ENCODE measurements at places on chromosomes 4 and X. TPM values are rescaled to one million over a fixed set of nuclear protein-coding genes. Genes with fewer than 3 reads are reported as not detected.

The SLC49A3 gene
- not detected for total RNA-seq

The F8A2 gene
- total RNA-seq = 0.23 TPM

The SCLT1 gene
- total RNA-seq = 7.3 TPM

The KLHL34 gene
- total RNA-seq = 0.34 TPM

The DCUN1D4 gene
- 10.9 TPM for total RNA-seq

The RENBP gene
- total RNA-seq = not detected

The DCX gene
- not detected for total RNA-seq

The BRS3 gene
- total RNA-seq = not detected

The FGF16 gene
- total RNA-seq = not detected

The CLTRN gene
- 0.39 TPM for total RNA-seq

The TLR7 gene
- not detected for total RNA-seq

The GAGE12J gene
- not detected for total RNA-seq

The SMIM31 gene
- not detected for total RNA-seq

The TREX2 gene
- 4.1 TPM for total RNA-seq

The NAAA gene
- total RNA-seq = 20.7 TPM
